GM20000 (cell line): ENCODE measurements at places on chromosomes 2 and 18.
A peak's percentile ranks its signal among the peaks of the same experiment; 100 is the strongest.

DNA sequence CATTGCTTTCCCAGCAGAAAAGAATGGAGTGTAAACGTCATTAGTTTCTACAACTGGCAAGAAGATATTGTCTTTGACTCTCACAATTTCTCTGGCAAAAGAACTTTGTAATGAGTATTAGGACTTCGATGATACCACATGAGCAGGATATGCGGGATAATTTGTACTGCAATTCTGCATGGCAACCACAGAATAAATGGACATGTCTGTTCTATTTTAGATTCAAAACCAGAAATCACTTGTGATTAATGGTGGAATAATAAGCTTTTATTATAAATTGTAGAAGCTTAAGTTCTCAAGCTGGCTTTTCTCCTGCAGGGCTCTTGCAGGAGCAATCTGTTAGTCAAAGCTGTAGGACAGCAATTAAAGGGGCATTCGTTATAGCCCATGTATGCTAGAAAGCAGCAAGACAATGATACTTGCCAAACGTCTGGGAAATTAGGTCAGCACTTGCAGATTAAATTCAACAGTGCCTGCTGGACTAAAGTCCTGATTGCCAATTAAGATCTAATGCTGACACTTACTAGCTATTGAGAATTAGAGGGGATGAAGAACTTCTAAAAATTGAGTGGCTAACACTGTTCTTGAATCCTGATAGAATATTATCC, 177.9 kb downstream of the PTH2R start:
- no peak for DNase-seq

GRCh38 chr2:74843899-74844298, 10.0 kb downstream of the HK2 start:
- peak; percentile 56 for DNase-seq

DNA sequence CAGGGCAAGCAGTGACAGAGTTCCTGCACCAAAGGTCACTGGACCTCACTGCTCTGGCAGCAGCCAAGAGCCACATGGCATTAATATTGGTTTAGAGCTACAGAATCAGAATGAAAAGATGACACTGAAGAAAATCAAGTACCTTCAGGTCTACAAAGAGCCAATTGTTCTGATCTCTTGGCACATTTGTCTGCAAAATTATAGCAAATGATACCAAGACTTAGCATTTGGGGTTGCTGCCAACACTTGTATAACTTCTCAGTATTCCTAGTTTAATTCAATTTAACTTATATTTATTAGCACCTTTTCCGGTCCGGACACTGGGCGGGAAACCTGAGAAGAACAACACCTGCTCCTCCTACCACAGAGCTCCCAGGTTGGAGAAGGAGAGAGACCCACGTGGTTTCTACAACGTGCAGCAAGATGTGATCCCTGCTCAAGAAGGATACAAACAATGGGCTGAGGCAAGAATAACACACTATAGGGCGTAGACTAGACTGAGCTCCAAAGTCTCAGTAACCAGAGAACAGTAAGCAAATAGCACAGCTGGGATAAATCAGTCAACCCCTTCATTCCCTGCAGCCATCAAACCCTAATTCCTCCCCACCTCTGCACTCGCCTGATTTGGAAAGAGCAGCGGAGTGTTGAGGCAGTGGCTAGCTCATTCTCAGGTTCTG, 2.4 kb downstream of the LRRC30 start:
- DNase-seq: no peak

DNA sequence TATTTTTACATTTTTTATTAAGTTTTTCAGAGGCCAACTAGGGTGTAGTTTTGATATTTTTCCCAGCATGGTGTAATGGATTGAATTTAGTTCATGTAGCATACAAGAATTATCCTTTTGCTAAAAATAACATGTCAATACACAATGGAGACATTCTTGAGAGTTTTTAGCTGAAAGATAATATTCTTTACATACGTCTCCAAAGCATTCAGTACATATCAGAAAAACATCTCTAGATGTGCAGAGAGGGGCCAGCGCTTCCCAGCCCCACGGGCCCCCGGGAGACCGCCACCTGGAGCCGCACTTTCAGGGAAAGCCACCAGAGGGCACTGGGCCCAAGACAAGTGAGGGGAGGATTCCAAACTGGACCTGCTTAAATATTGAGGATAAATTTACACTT, 499.4 kb downstream of the GALR1 start:
- DNase-seq: peak; percentile 9

GRCh38 chr2:48851161-48851560, 95.6 kb upstream of the LHCGR start:
- DNase-seq: no peak

GRCh38 chr2:102755284-102755683, 6.5 kb upstream of the TMEM182 start:
- DNase-seq: no peak

DNA sequence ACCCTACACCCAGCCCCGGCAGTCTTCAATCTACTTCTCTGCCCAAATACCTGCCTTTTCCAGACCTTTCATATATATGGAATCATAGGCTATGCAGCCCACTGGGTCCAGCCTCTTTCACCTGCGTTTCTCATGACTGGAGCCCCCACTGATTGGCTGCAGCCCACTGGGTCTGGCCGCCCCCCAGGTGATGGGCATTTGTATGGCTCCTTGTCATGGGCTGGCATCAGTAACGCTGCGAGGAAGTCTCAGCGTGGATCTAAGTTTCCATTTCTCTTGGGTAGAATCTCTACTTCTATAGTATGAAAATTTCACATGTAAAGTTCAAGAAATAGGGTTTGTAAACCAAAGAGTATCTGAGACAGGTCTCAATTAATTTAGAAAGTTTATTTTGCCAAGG, 281.9 kb downstream of the NDUFA10 start:
- no peak for DNase-seq

DNA sequence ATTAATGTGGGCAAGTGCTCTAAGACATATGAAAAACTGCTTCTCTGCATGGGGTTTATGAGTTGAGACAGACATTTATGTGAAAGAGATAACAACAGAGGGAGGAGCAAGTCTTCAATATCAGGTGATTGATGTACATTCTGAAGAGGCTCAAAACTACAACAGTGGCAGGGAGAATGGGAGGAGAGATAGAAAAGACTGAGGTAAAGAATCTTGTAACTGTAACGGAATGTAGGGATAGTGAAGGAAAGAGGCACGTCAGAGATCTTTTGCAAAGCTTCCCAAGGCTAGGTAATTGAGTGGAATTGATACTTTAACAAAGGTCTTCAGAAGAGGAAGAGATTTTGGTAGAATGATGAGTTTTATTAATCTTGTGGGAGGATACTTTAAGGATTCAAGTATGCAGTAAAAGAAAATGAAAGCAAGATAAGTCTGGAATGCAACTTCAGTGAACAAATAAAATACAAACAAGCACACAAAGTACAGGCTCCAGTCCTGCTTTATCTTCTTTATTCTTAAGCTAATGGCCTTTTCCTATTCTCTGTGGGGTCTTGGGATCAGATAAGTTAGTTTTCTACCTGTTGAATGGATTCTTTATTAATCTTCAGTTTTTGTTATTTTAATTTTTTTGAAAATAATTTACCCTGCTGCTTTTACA, 15.0 kb downstream of the SMAD4 start:
- no peak for DNase-seq

DNA sequence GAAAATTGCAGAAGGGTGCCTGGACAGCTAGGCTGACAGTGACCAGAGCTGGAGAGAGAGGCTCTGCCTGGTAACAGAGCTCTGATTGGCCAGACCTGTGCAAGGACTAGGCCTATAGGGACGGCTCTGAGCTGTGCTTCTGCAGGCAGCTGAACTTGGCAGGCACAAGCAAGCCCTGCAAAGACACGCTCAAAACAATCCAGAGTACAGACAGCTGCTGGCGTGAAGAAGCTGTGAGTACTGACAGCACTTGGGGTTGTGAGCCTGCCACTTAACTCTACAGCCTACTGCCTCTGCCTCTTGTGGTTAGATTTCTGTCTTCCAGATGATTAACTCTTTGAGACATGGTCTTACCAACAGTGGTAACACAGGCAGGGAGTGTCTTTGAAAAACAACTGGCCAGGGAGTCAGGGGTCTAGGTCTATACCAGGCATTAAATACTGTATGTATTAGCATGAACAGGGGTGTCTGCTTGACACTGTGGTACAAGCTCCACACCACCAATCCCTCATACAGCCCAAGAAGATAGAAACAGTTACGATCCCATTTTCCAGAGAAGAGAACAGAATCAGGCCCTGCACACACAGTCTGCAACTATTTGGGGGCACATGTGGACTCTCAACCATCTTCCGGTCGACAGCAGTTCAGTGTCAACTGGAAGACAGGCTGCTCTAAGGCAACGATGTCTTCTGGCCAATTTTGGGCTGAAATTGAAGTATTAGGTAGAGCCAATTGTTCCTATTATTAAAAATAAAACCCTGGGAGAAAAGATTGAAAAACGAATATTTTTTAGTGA, 568.4 kb downstream of the TNS1 start:
- peak; percentile 85 for DNase-seq

GRCh38 chr18:939958-940357, 35.3 kb downstream of the ADCYAP1 start:
- no peak for DNase-seq

DNA sequence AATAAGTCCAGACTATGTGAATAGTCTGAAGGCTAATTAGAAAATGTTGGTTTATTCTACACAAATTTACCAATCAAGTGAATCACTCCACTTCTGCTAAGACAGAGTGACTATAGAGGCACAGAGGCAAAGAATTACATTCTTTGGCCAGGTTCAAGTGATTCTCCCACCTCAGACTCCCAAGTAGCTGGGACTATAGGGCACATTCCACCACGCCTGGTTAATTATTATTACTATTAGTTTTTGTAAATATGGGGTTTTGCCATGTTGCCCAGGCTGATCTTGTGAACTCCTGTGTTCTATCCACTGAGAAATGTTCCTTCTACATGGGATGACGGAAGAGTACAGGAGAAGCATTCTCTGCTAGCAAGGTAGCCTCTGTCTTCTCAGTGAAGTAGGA, 37.6 kb upstream of the PSME4 start:
- no peak for DNase-seq

- DNase-seq: peak; percentile 49
Measured at GRCh38 chr18:26710470-26711096, 154.9 kb downstream of the AQP4 start.

DNA sequence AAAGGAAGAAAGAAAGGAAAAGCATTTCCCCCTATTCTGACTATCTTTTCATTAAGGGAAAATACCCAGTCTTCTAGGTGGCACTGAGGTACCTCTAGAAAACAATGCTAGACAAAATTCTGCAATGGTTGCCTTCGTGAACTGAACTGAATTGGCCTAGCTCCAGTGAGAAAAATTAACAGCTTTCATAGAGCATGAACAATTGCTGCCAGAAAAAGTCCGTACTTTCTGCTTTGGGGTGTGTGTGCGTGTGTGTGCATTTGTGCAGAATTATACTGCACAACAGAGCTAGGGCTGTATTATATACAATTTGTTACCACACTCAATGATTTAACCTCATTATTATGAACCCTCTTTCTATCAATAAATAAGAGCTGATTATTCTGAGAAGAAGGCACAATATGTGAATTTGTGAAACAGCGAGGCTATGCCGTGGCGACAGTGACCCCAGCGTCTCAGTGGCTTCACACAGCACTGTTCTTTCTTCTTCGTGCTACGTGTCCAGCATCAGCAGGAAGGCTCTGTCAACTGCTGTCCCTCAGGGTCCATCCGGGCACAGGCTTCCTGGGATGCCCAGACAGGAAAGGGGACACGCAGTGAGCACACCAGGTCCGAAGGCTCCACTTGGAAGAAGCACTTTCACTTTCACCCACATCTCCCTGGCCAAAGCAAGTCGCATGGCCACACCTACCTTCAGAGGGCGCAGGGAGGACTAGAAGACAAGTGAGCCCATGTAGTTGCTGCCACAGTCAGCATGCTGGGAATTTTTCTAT, 47.5 kb downstream of the PTGR3 start:
- peak; percentile 47 for DNase-seq

DNA sequence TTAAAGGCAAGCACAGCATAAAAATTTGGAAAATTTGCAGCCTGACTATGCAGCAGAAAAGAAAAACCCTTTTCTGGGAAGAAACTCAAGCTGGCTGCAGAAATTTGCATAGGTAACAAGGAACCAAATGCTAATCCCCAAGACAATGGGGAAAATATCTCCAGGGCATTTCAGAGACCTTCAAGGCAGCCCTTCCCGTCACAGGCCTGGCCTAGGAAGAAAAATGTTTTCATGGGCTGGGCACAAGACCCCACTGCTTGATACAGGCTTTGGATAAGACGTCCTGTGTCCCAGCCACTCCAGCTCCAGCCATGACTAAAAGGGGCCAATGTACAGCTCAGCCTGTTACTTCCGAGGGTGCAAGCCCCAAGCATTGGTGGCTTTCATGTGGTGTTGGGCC, 717.6 kb downstream of the TDRD15 start:
- no peak for DNase-seq

GRCh38 chr18:57004366-57005121, 142.3 kb upstream of the BOD1L2 start:
- peak; percentile 45 for DNase-seq

DNA sequence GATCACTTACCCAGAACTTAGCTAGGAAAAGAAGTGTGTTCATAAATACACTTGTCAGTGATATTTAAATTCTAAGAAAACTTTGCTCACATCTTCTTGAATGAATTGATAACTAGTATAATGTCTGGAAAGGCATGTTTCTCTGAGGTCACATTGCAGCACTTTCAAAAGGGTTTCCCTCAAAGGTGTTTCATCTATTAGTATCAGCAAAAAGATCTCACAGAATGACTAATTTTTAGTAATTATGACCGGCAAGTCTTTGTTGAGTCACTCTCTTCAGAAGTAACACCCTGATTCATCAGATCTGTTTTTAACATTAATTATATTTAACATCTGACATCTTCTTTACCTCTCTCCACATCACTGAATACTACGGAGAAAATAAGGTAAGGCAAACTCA, 222.3 kb downstream of the IKZF2 start:
- no peak for DNase-seq

- DNase-seq: no peak
Measured at GRCh38 chr18:79326413-79327198, 69.1 kb upstream of the NFATC1 start.

- no peak for DNase-seq
Measured at GRCh38 chr2:232835687-232836208, 34.3 kb upstream of the SNORC start.

DNA sequence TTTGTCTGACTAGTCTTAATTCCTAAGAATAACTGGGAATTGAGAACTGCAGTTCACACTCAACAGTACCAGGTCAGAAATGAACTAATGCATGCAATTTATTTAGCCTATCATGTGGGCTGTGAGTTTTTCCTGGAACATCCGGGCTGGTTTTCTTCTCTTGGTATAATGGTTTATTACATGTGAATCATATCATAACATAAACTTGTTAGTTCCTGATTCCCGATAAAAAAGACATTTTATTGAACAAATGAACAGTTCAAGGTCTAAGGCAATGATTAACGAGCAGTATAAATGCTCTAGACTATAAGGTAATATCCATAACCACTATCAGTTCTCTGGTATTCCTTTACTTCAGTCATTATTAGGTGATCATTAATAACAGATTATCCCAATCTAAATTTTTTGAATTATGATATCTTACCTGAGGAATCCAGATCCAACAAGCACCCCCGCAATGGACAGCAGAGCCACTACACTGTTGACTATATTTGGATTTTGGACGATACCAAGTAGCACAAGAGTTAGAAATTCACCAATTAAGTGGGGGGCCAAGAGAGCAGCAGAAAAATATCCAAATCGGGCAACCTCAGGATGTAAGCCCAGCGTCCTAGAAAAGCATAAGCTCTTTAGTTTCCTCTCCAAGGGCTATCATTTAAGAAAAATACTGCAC, 19.0 kb downstream of the ABCG5 start:
- DNase-seq: no peak
